ENCODE measurements at places on chromosomes 4 and X.
A peak's percentile ranks its signal among the peaks of the same experiment; 100 is the strongest.

DNA sequence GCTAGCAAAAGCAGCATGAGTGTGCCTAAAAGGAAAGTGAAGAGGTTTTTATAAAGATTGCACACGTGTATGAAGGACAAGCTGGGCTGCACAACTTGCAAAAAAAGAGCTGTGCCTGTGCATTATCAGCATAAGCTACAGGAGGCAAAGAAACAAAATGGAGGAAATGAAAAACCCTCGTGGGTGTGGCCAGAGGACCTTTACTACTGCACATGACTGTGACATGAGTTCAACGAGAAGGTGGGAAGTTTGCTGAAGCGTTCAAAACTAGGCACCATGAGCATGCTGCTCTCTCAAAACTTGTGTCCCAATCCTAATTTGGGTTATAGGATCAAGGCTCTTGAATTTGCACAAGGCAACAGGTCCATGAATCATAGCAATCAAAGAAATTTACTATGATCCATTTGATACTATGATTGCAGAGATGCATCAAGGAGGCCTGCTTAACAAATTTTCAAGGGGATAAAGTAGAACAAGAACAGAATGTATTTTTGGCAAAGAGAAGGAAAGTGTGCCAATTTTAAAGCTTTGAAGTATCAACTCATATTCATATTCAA, 38.1 kb upstream of the CXorf38 start:
- no peak for DNase-seq

DNA sequence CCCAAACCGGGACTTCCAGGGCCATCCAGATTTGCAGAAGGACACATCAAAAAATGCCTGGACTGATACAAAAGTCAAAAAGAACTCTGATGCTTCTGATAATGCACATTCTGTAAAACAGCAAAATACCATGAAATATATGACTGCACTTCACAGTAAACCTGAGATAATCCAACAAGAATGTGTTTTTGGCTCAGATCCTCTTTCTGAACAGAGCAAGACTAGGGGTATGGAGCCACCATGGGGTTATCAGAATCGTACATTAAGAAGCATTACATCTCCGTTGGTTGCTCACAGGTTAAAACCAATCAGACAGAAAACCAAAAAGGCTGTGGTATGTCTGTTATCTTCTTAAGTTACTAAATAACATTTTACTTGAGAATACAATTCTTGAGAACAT, 9.2 kb downstream of the PLK4 start:
- DNase-seq: no peak

DNA sequence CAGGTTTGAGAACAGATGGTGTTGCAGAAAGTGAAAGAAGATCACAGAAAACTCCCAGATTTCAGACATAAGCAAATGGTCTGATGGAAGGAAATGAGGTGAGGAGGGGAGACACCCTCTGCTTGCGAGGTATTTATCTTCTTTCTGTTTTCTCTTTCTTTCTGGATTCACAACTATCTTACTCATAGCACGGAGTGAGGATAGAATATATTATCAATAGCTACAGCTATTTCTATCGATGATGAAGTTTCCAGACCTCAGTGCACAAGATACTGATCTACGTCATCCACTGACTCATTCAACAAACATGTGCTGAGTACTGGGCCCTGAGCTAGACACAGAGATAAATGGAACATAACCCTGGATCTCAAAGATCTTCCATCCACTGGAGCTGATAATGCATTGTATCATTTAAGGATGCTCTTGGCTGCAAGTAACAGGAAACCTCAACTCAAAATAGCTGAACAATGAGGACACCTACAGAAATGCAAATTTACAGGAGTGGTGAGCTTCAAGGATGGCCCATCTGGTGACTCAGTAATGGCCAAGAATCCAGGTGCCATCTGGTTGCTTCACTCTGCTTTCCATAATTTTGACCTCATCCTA, 21.2 kb downstream of the SLC2A9 start:
- DNase-seq: no peak

- DNase-seq: no peak
Observed at GRCh38 chr4:3091464-3091863, 17.0 kb downstream of the HTT start.

GRCh38 chr4:4308800-4309441, 18.9 kb downstream of the ZBTB49 start:
- no peak for DNase-seq

GRCh38 chr4:94636004-94636403, 121.8 kb upstream of the BMPR1B start:
- DNase-seq: no peak

DNA sequence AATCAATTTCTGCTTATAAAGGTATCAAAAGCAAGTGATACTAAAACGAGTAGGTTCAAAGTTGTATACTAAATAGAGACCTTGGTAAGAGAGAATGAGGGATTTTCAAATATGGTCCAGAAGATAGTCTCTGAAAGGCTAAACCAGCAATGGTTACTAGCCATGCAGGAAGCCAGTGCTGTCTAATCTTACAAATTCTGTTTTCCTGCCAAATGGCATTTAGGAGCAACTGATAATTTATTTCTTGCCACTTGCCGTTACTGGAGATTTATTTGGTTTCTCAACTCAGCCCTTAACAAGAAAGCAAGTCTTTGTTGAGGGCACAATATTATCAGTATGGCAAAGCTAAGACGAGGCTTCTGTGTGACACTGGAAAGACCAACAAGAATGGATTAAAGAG, 47.2 kb downstream of the MAP7D3 start:
- no peak for DNase-seq

GRCh38 chrX:19990151-19990555, 708 bp downstream of the BCLAF3 start:
- DNase-seq: no peak

DNA sequence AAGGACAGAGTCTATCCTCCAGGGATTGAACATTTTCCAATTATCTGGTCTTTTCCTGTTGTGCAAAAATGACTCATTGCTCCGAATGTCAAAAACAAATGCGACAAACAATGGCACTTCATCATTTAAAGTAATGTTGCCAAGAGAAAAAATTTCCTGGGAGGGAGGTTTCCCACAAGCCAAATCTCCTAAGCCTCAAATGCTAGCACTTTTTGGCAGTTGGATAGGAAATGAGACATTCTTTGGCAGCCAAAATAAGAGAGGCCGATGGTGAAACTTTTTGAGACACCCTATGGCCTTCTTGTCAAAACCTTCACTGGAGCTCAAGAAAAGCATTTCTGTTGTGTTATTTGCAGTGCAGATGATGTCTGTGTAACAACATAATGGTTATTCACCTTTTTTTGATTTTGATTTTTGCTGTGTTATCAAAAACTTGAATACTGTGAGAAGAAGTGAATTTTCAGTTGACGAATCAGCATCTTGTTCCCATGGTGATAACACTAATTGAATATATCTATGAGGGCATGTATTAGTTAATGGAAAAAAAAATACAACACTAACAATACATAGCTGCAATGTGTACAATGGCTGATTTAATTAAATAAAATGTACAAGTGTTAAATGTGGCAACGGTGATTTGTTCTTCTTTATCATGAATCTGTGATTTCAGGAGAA, 333.8 kb downstream of the ANK2 start:
- no peak for DNase-seq

- DNase-seq: peak; percentile 43
Observed at GRCh38 chr4:87073199-87074120, 138.6 kb downstream of the AFF1 start.

- DNase-seq: no peak
Observed at GRCh38 chr4:56768763-56769162, 52.7 kb downstream of the SPINK2 start.

All from activated CD8-positive, alpha-beta memory T cell treated with anti-CD3 and anti-CD28 coated beads, Interleukin-2, amount 50 U/mL, for 4 hours (primary cell).